Thoracic aorta (tissue), 2 donors: ENCODE measurements at places on chromosomes 3 and 15. TPM values are rescaled to one million over a fixed set of nuclear protein-coding genes. Genes with fewer than 3 reads are reported as not detected.

GRK7 gene
- total RNA-seq = not detected

CCR3 gene
- not detected for total RNA-seq

USP13 gene
- 5.1 TPM for total RNA-seq

EPB42 gene
- total RNA-seq = not detected

CELSR3 gene
- 3.0 TPM for total RNA-seq

RPS17 gene
- total RNA-seq = 1,033 TPM

SLCO2A1 gene
- total RNA-seq = 115 TPM

IQCF6 gene
- total RNA-seq = not detected

BOC gene
- total RNA-seq = 33.4 TPM

SLC15A2 gene
- 4.7 TPM for total RNA-seq

ALDH1A2 gene
- 37.5 TPM for total RNA-seq

TOP2B gene
- 92.0 TPM for total RNA-seq

GRCh38 chr3:187212705-187213104, 15.4 kb downstream of the RTP1 start:
- no peak for DNase-seq

DNA sequence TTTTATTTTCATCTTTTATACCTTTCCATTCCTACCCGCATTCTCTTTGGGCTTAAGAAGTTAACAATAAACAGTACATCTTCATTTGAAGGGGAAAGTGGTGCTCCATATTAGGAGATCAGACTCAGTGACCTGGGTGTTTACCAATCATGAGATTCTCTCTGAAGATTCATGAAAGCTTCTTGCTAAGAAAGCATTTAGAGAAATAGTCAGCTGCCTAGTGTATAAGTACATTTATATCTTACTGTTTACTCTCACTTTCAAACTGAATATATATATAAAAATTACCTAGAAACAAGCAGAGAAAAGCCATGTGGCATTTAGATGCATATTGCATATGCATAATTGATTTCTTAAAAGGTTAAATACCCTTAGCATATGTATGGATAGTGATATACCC, 100.5 kb downstream of the KCNH8 start:
- DNase-seq = no peak

GRCh38 chr3:133123636-133124035, 85.4 kb downstream of the TMEM108 start:
- DNase-seq = no peak

DNA sequence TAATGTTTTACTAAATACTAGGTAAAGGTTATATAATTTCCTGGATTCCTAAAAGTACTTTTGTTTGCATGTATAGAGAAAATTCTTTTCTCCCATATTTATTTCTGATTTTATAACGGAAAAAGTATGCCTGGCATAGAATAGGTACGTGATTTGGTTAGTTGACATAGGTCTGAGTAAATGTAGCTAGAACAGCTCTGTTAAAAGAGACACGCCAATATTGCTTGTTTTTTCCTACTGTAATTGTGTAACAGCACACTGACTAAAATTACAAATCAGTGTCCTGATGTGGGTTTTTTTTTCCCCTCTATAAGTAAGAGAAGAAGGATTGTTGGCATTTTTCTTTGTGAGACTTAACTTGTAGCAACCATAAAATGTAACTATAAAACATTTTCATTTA, 26.7 kb downstream of the KLHL24 start:
- DNase-seq = no peak

DNA sequence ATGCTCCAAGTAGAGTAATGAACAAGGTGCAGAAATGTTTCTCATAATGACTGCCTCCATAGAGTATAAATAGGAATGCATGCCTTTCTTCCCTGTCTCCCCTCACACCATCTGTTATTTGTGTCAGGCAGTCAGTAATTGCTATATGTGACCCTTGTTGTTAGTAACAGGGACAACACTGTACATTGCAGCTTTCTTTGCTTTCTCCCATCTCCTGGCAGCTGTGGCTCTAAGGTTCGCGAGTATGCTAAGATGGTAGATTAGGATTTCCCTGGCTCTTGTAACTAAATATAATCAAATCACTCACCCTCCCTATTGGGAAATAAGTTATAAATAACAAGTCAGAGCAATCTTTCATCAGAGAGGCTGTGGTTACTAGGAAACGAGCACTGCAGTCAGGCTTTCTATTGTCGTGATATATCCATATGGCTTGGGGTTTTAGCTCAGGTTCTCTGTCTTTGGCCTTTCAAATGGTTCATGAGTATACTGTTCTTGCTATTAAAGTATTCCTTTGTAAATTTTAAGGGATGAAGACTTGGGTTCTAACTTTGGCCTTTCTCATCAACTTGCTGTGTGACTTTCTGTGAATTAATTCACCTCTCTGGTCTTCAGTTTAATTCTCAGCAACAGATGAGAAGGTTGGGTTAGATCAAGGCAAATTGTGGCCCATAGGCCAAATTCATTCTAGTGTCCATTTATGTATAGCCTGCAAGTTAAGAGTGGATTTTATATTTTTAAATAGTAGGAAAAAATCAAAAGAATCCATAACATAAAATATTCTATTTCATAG, 8.1 kb upstream of the MINDY4B start:
- no peak for DNase-seq

- no peak for DNase-seq
Measured at GRCh38 chr3:196969134-196969659, 564 bp upstream of the PIGZ start.

DNA sequence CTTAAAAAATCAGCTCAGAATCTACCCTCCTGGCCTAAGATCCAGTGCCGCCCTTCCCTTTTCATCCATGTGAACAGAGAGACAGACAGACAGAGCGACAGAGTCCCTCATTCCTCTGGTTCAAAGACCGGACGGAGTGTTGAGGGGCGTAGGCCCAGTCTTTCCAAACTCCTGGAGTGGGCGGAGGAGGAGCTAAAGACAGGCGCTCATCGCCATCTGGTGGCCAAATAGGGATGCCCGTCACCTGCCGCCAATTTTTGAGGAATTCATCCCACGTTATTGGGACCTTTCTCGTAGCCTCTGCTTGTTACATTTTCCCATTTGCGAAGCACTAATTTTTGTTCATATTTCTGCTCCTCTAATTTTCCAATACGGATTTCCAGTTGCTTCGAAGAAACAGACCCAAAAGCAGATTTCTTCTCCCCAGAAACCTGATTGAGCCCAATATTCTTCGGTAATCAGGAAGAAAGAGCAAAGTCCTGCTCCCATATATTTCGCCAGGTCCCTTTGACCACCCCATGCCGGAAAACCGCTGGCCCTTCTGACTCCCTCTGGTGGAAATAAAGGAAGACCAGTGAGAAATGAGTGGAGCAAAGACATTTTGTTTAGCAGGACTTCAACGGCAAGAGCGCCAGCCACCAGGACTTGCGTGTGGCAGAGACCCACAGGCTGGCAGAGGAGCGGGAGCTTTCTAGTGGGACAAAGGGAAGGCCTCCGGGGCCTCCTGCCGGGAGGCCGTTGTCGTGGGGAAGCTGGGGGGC, 88.0 kb downstream of the LRRK1 start:
- DNase-seq = peak; percentile 50

GRCh38 chr3:12194209-12194608, 35.5 kb upstream of the TIMP4 start:
- no peak for DNase-seq

GRCh38 chr15:32096916-32097617, 66.8 kb downstream of the CHRNA7 start:
- no peak for DNase-seq

- no peak for DNase-seq
Measured at GRCh38 chr3:98612996-98613517, 19.6 kb upstream of the CPOX start.

- DNase-seq = no peak
Measured at GRCh38 chr3:98657457-98657856, 64.0 kb upstream of the CPOX start.

DNA sequence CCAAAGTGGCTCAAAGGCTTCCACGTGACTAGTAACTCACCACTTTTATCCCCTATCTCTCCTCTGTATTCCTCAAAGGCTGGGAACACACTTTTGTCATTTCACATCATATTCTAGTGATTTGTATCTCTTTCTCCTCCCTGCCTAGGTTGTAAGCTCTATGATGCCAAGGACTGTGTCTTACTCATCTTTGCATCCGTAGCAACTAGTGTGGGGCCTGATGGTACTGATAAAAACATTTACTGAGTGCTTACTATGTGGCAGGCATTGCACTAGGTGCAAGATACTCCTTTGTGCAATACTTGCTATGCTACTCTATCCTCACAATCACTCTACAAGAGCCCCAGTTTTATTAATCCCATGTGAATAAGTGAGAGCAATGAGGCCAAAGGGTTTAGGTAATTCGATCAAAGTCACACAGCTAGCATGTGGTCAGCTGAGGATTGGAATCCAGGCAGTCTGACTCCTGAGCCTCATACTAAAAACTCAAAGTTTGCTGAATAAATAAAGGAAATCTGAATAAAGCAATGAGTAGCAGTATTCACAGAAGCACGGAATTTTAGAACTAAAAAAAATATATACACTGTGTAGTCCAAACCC, 342.6 kb upstream of the ICE2 start:
- no peak for DNase-seq

GRCh38 chr3:165778456-165778855, 58.8 kb downstream of the BCHE start:
- no peak for DNase-seq

DNA sequence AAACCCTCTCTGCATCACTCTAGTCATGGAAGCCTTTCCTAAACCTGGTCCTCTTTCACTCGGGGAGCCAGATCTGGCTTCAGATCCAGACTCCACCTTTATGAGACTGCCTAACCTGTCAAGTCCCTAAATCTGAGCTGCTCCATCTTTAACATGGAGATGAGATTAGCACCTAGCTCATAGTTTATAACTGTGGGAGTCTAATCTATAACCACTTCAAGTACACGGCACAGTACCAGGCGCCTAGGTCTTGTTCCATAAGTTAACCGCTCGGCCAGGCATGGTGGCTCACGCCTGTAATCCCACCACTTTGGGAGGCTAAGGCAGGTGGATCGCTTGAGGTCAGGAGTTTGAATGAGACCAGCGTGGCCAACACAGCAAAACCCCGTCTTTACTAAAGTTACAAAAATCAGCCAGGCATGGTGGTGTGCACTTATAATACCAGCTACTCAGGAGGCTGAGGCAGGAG, 30.3 kb downstream of the TPM1 start:
- DNase-seq = no peak

DNA sequence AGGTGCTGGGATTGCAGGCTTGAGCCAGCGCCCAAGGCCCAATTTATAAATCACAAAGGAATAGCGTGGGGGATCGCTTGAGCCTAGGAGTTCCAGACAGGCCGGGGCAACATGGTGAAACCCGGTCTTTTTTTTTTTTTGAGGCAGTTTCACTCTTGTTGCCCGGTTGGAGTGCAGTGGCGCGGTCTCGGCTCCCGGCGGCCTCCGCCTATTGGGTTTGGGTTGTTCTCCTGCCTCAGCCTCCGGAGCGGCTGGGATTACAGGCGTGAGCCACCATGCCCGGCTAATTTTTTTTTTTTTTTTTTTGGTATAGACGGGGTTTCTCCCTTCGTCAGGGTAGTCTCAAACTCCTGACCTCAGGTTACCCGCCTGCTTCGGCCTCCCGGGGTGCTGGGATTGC, 65.0 kb downstream of the GOLGA6L7 start:
- DNase-seq = no peak

GRCh38 chr3:36954452-36955134, 9.7 kb upstream of the TRANK1 start:
- no peak for DNase-seq

DNA sequence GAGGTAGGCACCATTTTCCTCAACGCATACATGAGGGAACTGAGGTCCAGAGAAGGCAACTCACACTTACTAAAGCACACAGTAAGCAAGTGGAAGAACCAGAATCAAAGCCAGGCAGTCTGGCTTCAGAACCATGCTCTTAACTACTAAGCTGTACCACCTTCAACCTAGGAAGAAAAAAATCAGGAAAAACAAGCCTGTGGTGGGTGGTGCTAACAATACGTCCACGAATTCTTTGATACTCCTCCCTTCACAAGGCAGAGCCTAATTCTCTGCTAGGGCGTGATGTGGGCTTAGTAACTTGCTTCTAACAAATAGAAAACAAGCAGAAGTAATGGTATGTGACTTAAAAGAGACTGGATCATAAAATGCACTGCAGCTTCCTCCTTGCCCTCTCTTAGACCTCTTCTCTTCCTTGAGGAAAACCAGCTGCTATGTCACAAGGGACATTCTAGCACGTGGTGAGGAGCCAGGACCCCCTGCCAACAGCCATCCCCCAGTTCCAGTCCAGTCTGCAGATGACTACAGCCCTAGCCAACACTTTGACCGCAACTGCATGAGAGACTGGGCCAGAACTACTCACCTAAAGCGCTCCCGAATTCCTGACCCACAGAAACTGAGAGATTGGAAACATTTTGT, 36.9 kb downstream of the HACD2 start:
- DNase-seq = no peak

DNA sequence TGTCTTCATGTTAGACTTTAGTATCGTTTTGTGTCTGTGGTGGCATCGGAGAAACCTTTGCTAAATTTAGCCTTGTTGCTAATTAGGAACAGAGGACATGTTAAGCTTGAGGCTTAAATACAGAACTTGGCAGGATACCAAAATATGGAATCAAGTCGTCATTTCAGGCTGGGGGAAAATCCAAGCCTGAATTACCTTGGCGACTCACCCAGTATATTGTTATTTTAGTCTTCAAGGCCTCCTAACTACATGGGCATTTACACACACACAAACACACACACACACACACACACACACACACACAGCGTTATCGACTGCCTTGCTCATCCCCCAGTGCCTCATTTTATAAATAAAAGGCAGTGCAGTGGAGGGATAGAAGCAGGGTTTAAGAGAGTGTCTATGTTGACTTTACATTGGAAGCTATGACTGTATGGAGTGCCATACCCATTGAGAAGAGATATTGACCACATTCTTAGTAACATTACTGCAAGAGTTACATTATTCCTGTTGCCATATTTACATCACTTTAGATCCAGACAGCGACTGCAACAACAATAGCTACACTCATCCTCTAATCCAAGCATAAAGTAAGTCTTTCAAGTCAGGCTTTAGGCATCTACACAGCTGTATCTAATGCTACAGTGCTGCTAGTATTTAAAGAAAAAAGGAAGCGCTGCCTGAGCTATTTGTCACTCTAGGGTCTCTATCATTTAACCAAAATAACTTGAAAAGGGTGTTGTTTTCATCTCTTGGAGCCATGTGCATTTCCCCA, 210.8 kb upstream of the SEMA6D start:
- DNase-seq = no peak

DNA sequence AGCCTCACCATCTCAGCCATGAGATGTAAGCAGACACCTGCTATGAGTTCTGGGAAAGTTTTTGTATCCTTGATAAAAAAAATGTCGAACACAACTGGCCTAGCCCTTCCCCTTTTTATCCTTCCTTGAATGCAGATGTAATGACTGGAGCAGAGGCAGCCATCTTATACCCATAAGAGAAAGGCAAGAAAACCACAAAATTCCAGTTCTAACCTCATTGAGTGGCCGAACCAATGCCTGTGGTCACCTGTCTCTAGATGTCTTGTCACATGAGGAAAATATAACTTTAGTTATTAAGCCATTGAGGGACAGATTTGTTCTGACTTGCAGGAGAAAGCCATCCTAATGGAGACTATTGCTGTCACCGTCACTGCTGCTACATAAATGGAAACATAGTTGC, 80.4 kb upstream of the SLC6A6 start:
- DNase-seq = no peak

GRCh38 chr3:180457225-180457624, 144.7 kb upstream of the TTC14 start:
- DNase-seq = no peak
